Gastroesophageal sphincter (tissue), 4 donors: ENCODE measurements at places on chromosomes 1 and 21.

DNA sequence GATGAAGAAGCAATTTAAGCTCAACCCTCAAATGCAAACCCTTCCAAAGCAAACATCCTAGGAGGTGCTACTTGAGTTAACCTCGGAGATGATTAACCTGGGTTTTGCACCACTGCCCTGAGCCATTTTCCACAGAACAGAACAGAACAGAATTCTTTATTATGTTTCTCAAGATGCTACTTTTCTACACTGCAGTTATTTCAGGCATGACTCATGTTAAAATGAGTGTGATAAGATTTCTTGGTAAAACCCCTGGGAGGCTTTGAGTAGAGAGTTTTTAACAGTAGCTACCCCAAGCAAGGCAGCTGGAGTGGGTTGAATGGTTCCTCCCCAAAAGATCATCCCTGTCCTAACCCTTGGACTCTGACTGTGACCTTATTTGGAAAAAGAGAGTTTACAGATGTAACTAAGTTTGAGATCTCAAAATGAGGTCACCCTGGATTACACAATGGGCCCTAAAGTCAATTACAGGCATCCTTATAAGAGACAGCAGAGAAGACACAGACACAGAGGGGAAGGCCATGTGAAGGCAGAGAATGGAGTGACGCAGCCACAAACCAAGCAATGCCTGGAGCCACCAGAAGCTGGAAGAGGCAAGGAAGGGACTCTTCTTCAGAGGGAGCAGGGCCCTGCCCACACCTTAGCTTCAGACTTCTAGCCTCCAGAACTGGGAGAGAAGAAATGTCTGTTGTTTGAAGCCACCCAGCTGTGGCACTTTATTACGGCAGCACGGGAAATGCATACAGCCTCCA is 153.4 kb downstream of the ETS2 start:
- ATAC-seq, result peak; percentile 92

GRCh38 chr1:177591155-177591554 is 378.7 kb downstream of the SEC16B start:
- ATAC-seq, result no peak

DNA sequence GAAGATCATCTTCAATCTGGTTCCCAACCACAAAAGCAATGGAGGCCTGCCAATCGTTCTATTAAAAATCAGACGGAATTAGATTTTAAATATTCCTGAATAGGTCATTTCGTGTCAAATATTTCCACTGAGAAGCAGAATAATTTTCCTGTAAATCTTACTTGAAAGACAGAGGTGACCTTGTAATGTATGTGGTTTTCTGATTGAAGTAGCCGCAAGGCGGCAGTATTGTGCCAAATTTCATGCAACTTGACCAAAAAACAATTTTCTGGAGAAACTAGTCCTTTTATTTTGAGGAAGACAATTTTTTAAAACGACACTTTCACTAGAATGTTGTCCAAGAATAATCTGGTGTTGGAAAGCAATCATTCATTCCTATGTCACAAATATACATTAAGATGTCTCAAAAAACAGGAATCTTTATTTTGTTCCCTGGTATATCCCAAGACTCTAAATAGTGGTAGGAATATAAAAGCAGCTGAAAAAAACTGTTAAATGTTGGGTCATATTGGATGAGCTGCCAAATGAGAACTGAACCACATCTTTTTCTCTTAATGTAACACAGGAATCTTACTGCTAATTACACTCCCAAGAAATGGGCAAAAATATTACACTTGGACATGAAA is 33.6 kb downstream of the SPAG17 start:
- no peak for ATAC-seq

GRCh38 chr1:218642033-218642948 is 297.2 kb downstream of the TGFB2 start:
- ATAC-seq, result no peak

DNA sequence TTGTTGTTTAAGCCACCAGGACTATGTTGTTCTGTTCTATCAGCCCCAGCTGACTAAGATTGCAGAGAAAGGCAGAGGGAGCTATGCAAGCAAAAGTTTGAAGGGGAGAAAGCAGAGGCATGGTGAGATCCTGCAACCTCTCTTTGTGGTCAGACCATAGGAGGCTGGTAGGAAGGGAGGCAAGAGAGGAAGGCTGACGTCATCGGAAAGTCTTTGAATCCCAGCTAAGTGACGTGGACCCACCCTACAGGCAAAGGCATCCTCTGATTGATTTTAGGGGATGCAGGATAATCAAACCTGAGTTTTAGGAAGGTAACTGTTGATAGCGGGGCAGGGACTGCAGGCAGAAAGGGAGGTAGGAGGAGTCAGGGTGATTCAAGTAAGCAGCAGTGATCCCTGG is 23.3 kb upstream of the TNNI1 start:
- no peak for ATAC-seq

DNA sequence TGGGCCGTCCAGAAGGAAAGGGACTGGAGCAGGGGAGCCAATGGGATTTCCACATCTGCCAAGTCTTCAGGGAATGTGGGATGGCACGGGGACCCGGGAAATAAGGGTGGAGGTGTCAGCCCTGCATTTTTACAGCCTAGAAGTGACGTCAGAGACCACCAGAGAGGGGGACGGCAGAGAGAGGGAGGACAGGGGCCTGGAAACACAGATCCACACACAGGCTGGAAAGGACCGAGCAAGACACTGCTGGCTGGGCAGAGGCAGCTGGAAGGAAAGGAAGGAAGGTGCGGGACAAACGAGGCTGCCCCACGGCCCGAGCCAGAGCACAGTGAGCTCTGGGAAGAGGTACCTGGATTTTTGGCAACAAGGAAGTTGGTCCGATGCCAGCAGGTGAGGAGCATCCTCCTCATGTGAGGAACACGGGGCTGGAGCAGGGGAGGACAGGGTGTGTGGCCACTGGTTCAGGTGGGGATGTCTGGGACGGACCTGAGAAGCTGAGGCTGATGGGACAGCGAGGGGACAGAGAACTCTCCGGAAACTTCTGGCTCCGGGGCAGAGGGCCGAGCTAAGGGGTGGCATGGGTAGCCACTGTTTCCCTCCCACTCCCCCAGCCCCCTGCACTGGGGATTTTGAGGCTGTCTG is 138.3 kb downstream of the PGBD5 start:
- ATAC-seq, result no peak

DNA sequence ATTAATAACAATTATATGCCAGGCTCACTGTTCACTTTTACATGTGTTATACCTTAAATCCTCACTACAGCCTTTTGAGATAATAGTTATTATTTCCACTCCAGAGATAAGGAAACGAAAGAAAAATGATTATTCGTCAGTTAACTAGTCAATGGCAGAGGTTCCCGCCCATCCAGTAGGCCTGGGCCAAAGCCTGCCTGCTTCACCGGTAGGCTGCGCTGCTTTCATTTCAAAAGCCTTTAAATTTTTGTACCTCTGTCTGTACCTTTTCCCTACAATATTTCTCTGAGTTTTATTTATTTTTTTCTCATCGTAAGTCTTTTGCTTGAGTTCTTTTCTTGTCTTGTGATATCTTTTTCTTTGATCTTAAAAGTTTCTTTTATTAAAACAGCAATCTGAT is 3.6 kb downstream of the GPR52 start:
- no peak for ATAC-seq

DNA sequence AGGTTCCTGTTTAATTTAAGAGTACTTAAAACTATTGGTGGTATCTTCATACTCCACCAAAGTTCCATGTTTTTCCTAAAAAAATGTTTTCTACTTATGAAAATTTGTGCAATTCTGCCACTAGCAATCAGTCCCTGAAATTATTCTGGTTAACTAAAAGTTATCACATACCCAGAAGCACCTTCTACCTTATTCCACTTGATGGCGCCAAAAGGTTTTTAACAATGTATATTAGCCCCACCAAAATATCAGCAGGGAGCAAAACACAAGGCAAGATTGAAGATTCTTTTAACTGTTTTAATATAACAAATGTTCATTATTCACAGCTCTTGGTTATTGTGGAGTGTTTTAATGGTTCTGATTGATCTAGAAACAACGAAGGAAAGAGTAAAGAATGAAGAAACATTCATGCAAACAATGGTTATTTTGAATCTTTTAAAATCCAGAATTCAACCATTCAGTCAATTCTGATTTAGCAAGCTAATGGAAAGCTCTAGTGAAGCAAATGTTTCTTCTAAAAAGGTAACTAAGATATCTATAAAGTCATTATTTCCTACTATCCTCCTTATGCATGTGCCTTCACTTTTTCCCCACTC is 67.2 kb downstream of the TTLL7 start:
- peak; percentile 57 for ATAC-seq

DNA sequence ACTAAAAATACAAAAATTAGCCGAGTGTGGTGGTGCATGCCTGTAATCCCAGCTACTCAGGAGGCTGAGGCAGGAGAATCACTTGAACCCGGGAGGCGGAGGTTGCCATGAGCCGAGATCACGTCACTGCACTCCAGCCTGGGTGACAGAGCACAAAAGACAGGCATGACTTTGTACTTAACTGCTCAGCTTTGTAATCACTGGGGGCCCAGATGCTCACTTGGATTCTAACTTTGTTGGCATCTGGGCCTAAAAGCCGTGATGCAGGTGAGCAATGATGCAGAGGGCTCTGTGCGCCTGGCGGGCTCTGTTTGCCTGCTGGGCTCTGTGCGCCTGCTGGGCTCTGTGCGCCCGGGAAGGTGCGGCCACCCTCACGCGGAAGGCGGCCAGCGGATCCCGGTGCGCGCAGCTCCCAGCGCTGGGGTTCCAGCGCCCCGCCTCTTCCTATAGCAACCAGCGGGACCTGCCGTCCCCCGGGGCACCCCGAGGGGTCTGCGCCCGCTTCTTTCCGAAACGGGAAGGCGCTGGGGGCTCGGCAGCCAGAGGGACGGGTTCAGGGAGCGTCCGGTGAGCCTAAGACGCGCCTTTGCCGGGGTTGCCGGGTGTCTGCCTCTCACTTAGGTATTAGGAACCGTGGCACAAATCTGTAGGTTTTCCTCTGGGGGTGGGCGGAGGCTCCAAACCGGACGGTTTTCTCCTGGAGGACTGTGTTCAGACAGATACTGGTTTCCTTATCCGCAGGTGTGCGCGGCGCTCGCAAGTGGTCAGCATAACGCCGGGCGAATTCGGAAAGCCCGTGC is 31.7 kb downstream of the PRMT2 start:
- ATAC-seq, result no peak

GRCh38 chr1:200979574-200980451 is 43.7 kb downstream of the KIF21B start:
- no peak for ATAC-seq

DNA sequence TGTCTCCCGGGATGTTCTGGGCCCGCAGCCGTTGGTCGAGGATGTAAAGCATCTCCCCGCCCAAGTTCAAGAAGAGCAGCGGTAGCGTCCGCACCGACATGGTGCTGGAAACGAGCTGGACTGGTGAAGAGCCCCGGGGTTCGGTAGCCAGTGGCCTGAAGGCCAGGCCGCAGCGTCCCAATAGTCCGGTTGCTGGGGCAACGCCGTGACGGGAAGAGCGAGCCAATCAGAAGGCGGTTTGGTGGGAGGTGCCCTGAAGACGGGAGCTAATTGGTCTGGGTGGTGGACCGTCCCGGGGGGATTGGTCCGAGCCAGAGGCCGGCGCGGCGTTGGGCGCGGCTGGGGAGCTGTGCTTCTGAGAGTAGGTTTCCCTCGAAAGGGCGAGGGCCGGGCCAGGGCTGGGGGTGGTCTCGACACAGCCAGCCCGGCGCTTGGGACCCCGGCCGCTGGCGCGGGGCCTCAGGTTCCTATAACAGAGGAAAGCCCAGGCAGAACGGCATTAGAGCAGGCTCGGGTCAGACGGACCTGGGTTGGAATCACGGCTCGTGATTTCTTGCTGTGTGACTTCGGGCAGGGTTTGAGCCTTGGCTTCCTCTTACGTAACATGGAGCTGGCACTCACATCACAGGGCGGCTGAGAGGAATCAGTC is at the start of gene OSCP1:
TSS of gene OSCP1 (minus strand) at position 182 of the 649 bp plus-strand sequence. CDS start at position 100, 82 bp downstream.
- ATAC-seq, result peak; percentile 100

- ATAC-seq, result no peak
Measured at GRCh38 chr1:180243517-180244221, 13.6 kb downstream of the LHX4 start.

DNA sequence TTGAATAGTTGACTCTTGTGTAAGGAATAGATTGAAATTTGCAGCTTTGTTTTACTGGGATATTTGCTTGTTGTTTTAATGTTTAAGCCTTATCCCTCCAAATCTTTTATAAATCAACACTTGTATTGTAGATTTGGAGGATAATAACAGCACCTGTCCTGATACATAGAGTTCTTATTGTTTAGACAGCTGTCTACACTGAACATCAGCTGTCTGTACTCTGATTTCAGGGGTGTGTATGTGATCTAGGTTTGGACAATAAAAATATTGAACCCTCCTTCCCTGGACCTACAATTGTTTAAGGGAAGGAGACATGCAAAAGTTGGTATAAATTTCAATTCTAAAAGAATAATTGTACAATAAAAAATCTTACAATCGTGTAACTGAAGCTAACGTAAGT is 48.3 kb upstream of the DPH5 start:
- no peak for ATAC-seq

GRCh38 chr1:217026531-217026930 is 303.3 kb upstream of the ESRRG start:
- no peak for ATAC-seq
